ENCODE measurements at places on chromosomes 11 and 22.

DNA sequence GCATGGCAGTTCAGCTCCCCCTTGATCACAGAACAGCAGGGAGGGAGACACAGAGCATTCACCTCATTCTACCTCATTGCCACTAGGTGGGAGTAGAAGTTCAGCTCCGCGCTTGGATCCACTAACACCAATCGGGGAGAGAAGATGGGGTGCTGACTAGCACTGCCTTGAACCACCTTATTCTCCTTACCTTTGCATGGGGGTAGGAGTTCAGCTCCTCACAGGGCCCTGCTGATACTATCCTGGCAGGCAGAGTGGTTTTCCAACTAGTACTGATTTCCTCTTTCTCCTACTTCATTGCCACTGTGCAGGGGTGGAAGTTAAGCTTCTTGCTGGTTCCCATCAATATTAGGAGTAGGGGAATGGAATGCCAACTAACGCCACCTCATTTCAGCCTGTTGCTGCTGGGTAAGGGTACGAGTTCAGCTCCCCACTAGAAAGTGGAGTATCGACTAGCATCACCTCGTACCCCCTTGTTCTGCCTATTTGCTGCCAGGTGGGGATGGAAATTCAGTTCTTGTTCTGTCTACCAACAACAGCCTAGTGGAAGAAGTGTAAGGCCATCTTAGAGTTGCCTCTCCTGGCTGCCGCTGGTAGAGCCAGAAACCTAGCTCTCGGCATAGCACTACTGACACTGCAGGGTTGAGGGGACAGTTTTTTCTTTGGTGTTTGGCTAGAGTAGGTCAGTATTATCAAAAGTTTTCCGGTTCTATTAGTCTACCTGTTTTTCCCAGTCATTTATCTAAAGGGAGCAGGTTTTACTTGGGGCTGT lies 550.9 kb upstream of the CCDC90B start:
- peak; percentile 23 for DNase-seq

- DNase-seq, result no peak
Observed at GRCh38 chr11:2630679-2631078, 69.1 kb downstream of the KCNQ1OT1 start.

GRCh38 chr11:32333320-32333991 lies 101.9 kb downstream of the WT1 start:
- DNase-seq, result peak; percentile 24

DNA sequence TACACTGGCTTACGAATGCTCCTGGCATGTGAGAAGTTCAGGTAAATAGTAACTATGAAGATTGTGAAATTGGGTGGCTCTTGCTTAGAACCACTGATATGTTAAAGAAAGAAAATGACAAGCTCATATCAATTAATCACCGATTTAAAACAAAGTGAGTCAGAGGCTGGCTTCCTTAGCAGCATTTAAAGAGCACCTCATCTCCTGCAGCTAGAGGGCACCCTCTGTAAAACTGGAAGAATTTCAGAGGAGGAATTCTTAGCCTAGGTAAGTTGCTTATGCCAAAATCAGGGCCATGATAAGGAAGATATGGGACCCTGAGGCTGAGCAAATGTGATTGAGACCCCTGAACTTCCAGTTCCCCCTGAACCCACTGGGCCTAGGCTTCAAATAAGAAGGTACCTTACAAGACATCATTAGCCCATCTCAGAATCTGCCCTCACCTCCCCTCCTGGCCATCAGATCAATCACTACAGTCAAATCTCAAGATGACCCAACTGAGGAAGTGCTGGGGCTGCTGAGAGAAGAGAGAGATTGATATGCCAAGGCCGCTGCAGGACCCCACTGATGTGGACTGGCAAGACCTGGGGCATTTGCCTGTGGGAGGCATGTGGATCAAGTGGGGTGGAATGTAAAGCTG lies 8.6 kb upstream of the CD3E start:
- no peak for DNase-seq

DNA sequence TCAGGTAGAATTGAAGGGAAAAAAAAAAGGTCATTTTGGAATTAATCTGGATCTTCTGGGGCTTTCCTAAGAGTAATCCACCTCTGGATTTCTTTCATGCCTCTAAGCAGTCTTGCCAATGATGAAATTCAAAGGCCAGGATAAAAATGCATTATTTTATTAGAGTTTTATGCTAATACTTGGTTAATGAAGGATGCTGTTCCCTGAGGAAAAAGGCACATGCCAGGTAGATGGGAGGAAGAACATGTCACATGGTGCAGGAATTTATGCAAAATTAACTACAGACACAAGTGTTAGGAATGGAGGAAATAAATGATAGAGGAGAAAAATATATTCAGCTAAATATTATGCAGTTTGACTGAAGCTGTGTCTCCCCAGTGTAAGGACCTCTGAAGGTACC lies 792.0 kb downstream of the ETS1 start:
- no peak for DNase-seq

DNA sequence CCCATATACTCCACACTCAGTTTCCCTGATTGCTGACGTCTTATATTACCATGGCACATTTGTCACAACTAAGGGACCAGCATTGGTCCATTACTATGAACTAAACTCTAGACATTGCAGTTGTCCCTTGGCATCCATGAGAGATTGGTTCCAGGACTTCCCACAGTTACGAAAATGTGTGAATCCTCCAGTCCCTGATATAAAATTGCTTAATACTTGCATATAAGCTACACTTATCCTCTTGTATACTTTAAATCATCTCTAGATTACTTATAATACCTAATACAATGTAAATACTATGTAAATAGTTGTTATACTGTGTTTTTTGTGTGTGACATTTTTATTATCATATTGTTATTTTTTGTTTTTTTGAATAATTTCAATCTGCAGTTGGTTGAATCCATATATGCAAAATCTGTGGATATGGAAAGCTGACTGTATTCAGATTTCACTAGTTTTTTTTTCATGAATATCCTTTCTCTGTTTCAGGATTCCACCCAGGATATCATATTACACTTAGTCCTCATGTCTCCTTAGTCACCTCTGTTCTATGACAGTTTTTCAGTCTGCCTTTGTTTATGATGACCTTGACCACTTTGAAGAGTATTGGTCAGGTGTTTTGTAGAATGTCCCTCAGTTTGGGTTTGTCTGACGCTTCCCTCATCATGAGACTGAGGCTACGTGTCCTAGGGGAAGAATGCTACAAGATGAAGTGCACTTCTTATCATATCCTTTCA lies 55.3 kb downstream of the INSC start:
- no peak for DNase-seq

GRCh38 chr11:13368041-13368446 lies 90.5 kb downstream of the BMAL1 start:
- no peak for DNase-seq

- DNase-seq, result no peak
Observed at GRCh38 chr11:120959189-120959588, 64.7 kb upstream of the TBCEL start.

DNA sequence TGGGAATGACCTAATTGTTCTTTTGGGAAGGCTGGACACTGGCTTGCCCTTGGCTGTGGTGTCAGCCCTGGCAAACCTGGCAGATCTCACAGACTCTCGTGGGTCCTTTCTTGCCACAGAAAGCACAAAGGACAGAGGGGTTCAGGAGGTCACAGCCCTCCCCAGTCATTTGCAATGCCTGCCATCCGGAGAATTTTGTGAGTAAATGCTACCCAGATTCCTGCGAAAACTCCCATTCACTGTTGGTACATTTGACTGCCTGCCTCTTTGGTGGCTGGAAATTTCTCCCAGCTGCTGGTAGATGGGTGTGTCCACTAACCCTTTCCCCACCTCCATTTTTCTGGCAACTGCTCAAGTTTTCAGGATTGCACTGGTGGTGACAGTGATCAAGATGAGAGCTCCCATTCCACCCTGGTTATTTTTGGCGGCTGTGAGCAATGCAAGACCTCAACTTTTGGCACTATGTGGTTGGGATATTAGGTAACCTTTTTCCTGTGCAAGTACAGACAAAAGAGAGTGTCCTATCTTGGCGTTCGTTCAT lies 155.7 kb downstream of the NAV2 start:
- no peak for DNase-seq

DNA sequence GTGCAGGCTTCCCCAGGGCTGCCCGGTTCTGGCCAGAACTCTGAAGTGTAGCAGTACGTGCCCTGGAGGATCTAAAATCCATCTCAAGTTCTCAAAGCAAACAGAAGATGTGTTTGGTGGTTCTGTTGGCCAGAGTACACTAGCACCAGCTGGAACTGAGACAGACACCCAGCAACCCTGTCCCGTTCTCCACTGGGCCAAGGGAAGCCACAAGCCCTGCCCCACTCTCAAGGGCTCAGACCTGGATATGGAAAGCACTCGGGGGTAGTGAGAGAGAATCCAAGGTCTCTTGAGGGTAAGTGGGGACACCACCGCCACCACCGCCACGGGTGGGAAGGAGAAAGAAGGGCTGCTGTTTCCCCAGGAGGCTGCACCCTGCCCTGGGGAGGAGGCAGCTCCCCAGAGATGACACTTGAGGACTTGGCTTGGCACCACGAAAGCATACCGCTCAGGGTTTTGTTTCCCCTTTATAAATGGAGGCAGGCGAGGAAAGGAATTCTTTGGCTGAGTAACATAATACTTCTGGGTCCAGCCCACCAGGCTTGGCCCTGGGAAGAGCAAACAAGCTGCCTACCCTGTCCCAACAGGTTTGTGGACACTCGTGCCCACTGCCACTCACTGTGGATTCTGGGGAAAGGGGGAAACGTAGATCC lies 56.1 kb upstream of the POU2AF1 start:
- no peak for DNase-seq

- DNase-seq, result peak; percentile 64
Observed at GRCh38 chr22:35376728-35377472, 4.0 kb upstream of the HMOX1 start.

GRCh38 chr22:25621986-25622385 lies 57.5 kb downstream of the GRK3 start:
- DNase-seq, result no peak

DNA sequence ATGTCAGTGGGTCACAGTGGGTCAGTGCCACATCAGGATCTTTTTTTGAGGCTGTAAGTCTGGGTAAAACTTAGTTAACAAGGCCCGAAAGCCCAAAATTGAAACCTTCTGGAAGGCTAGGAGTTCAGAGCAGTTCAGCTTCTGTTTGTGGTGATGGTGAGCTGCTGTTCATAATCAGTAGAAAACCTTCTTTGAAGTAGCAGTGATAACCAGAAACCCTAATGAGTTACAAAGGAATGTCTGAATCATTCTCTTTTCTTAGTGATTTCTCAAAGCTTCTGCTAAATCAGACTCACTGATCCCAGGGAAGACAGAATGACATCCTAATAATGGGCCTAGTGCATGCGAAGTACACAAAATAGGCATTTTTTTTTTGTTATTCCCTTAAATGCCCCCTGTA lies 124.7 kb downstream of the PARVA start:
- DNase-seq, result no peak

DNA sequence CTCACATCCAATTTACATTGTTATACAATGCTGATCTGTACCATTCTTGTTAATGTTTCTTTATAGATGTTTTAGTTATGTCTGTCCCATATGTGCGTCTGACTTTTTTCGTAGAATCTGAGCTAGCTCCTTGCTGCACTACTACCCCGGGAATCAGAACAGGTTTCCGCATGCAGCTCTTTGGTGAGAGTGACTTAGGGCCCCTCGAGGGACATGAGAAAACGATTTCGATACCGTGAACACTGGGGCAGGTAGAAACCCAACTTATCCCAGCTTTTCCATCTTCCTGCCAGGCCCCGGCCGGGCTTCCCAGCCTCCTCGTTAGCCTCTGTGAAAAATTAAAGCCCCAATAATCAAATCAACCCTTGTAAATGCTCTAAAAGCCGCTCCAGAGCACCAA lies 23.4 kb upstream of the PKNOX2 start:
- DNase-seq, result no peak

GRCh38 chr11:79066456-79067351 lies 374.1 kb downstream of the TENM4 start:
- DNase-seq, result no peak

DNA sequence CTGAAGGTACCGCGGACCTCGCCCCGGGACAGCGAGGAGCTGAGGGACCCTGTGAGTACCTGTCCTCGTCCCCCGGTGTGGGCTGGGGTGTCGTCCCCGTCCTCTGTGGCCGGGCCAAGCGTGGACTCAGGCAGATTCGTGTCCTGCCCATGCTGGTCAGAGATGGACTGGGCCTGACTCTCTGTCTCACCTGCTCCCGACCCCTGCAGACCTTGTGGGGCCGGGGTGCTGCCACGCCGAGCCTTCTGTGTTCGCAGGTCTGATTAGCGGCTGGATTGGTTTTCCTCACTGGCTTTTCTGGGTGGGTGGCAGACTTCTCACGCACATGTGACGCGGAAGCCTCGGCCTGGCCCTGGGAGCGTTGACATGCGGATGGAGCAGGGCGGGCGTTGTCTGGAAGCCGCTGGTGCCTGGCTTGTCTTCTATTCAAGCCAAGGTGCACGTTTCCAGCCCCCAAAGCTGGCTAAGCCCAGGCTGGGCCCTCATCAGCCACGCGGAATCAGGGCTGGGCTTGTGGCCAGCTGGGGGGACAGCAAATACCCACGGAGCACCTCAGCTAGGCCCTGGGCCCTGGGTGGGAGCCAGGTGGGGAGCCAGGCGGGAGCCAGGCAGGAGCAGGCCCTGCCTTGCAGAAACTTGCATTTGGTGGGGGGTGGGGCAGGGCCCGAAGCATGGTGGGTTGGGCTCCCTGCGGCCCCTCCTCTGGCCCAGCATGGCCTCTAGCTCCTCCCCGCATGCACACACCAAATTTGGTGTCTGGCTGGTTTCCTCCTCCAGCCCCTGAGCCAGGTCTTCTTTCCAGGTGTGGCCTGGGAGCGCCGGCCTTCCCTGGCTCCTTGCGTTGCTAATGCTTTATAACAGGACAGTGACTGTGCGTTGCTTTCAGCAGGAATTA lies 7.0 kb downstream of the GRAMD4 start:
- DNase-seq, result no peak

- no peak for DNase-seq
Observed at GRCh38 chr11:78753297-78753696, 178.6 kb upstream of the NARS2 start.

GRCh38 chr11:46680815-46681214 lies 19.6 kb downstream of the ARHGAP1 start:
- no peak for DNase-seq

DNA sequence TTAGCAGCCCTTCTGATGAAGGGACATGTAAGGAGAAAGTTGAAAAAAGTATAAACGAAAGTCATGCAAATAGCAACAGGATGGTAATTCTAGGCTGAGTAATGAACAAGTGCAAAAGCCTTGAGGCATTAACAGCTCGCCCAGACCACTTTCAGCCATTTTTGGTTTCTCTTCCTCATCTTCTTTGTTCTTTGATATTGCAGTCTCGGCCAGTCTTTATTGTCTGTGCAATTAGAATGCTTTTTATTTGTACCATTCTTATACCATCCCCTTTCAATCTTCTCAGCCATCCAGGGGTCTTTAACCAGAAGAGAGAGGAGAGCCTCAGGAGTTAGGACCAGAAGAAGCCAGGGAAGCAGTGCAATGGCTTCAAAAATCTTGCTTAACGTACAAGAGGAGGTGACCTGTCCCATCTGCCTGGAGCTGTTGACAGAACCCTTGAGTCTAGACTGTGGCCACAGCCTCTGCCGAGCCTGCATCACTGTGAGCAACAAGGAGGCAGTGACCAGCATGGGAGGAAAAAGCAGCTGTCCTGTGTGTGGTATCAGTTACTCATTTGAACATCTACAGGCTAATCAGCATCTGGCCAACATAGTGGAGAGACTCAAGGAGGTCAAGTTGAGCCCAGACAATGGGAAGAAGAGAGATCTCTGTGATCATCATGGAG lies 7.3 kb downstream of the TRIM34 start:
- no peak for DNase-seq
